ENCODE measurements at places on chromosomes 16 and 17.

GRCh38 chr17:57425431-57425830, 169.1 kb downstream of the MSI2 start:
- no peak for DNase-seq

GRCh38 chr16:14148569-14148968, 77.5 kb downstream of the MRTFB start:
- DNase-seq, result no peak

DNA sequence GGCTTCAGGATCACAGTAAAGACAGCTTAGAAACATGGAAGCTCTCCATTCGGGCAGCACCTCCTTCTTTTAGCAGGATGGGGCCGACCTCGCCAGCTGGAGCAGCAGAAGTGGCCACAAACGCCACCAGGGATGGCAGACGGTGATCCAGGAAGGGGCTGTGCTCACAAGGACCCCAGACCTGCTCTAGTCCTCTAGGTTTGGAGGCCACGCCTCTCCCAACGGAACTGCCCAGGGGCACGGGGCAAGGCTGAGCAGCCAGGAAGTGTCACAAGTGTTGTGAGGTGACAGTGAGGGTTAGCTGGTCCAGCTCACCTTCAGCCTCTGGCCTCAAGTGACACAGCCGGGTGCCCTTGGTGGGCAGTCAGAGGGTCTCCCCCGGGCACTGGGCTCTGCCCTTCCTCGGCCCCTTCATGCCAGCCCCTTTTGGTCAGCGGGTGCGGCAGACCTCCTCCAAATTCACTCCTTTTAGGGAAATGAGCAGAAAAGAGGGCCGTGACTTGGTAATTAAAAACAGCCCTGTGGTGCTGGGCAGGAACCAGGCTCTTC, 20.4 kb downstream of the CEP295NL start:
- no peak for DNase-seq

- DNase-seq, result no peak
These were observed 11.3 kb upstream of the TBX21 start for GRCh38 chr17:47721725-47722124.

DNA sequence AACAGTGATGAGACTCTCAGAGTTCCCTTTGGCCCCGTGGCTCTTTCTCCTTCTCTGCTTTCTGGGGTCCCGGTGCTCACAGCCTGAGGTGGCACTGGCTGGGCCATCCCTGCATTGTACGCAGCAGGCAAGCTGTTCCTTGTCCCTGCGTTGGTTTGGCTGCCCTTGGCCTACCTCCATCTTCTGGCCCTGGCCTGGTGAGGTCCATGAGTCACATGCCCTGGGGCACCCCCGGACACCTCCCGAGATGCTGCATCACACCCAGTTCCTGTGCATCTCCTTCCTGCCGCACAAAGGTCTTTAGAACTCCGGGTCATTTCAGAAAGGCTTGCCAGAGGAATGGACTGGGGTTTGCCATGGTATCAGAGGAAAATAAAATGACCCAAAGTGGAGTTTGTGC, 9.5 kb downstream of the SULT1A2 start:
- DNase-seq, result no peak

DNA sequence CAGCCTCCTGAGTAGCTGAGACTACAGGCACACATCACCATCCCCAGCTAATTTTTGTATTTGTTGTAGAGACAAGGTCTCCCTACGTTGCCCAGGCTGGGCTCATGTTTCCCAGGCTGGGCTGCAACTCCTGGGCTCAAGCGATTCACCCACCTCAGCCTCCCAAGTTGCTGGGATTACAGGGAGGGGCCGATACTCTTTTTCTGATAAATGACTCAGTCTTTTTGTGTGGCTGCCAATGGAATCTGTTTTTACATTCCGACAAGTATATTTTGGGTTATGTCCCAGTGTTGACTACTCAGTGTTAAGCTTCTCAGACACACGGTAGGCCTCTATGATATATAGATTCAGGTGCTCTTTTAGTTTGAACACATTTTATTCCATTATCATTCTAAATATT, 58.1 kb downstream of the SLFN11 start:
- DNase-seq, result peak; percentile 44

- DNase-seq, result no peak
These were observed 39.3 kb downstream of the TADA2A start for GRCh38 chr17:37446027-37446426.

- DNase-seq, result no peak
These were observed 3.3 kb upstream of the NR1D1 start for GRCh38 chr17:40103688-40104087.

Measured in left cardiac atrium (tissue), 4 donors.